ENCODE measurements at places on chromosomes 2 and 18.
A peak's percentile ranks its signal among the peaks of the same experiment; 100 is the strongest.

DNA sequence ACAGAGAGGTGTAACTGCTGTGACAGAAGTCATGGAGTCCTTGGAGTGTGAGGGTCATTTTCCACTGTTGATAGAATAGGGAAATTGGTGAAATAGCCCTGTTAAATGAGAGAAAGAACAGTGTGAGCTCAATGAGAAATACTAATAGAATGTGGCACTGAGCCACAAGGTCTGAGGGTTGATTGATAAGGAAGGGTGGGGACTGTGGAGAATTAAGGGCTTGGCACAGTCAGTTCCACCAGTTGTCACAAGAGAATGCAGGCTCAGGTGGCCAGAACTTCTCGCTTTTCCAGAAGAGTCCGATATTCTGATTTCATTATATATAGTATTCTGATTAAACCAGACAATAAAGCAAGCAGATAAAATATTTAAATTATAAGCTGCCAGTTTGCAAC lies 9.1 kb upstream of the IL1RN start:
- DNase-seq: no peak

- DNase-seq: no peak
Observed at GRCh38 chr18:73908323-73908722, 239.3 kb downstream of the FBXO15 start.

- DNase-seq: no peak
Observed at GRCh38 chr18:35267809-35268208, 22.2 kb downstream of the ZSCAN30 start.

DNA sequence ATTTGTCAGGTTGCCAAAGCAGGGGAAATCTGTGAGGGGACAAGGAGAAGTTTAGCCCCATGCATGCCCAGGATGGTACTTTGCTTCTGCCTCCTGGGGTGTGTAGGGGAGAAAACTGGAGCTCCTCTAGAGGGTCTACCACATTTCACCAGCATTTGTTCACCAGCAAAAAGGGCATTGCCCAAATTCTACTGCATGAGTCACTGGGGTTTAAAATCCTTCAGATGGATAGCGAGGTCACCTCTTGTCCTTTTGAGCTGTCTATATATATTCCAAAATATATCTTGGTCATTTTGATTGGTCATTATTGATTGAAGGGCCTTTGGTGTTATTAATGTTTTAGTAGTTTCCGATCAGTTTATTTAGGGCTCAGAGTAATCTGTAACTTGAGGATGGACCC lies 18.7 kb downstream of the FHOD3 start:
- no peak for DNase-seq

GRCh38 chr18:31983020-31983419 lies 35.6 kb upstream of the RNF125 start:
- DNase-seq: no peak

DNA sequence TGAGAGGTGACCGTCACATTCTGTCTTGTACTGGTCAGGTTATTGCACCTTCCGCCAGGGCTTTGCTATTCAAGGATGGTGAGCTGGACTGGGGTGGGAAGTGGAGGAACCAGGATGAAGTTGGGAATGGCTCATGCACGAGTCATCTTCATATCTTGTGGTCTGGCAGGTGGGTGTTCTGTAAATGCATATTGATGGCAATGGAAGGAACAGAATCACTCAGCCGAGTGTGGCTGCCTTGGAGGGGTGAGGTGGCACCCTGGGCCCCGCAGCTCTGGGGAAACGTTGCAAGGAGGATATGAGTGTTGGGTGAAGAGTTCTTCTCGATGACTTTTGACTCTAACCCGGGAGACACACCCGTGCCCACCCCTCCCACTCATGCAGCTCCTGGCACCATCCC lies 1.2 kb downstream of the NEU2 start:
- no peak for DNase-seq

DNA sequence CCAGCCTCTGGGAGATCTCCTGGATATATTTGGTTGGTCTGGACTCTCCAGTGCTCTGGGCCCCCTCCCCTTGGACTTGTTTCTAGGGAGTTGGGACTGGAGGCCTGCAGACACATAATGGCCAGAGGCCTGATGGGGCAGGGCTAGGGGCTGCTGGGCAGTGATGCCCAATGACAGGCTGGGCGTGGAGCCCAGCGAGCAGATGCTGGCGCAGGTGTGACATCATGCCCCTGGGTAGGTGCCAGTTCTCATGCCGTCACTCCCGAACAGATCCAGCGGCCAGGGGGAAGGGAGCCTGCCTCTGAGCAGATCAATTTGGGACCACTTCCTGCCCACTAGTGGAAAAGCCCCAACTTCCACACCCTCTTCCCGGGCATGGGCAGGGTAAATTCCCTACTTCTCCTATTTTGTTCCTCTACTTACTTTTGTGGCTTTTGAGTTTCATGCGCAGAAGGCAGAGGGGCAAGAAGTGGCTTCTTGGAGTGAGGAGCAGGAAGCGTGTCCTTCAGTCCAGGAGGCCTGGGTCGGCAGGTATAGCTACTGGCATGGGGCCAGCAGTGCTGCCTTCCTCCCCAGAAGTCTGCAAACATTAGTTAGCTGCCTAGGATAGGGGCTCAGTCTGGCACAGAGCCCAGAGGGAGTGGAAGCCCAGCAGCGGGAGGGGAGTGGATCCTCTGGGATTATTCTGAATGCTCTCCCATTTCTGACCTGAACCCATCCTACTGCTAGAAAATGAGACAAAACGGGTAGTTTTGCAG lies 6.1 kb downstream of the MPV17 start:
- DNase-seq: no peak

DNA sequence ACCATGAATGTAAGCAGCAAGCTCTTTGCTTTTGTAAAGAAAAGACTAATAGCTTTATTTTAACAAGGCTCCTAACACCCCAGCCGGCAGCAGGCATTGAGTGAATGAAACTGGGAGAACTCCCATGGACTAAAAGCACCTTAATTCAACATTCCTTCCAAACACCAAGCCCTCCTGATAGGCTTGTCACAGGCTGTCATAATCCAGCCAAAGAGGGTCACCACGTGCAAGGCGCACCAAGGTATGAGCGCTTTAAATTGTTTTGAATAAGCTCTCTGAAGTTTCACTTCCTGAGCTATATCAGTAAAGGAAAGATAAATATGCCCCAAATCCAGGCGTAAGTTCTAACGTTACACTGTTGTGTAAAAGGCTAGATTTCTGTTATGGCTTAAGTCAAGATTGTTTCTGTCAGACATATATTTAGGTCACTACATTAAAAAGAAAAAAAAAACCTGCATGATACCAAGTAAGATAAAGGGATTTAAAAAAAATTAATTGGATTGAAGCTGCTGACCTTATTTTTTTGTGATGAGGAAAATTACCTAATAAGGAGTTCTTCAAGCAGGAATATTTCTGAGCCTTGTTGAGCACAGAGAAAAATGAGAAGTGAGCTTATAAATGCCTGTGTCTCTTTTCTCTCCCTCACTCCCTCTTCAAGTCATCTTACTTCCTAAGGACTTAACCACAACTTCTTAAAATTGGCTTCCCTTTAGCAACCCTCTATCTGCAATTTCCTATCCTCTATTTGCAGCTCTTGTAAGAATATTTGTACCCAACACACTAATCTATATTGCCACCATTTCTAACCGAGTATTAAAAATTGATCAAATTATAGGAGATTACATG lies 136.1 kb upstream of the NRP2 start:
- DNase-seq: no peak

GRCh38 chr2:10792660-10793400 lies 19.8 kb downstream of the PDIA6 start:
- no peak for DNase-seq

GRCh38 chr2:102253140-102253752 lies 58.1 kb upstream of the IL1RL1 start:
- DNase-seq: no peak

- no peak for DNase-seq
Observed at GRCh38 chr2:7020059-7020458, 102.8 kb downstream of the RNF144A start.

GRCh38 chr18:2970772-2971659 lies 41.9 kb downstream of the LPIN2 start:
- DNase-seq: no peak

DNA sequence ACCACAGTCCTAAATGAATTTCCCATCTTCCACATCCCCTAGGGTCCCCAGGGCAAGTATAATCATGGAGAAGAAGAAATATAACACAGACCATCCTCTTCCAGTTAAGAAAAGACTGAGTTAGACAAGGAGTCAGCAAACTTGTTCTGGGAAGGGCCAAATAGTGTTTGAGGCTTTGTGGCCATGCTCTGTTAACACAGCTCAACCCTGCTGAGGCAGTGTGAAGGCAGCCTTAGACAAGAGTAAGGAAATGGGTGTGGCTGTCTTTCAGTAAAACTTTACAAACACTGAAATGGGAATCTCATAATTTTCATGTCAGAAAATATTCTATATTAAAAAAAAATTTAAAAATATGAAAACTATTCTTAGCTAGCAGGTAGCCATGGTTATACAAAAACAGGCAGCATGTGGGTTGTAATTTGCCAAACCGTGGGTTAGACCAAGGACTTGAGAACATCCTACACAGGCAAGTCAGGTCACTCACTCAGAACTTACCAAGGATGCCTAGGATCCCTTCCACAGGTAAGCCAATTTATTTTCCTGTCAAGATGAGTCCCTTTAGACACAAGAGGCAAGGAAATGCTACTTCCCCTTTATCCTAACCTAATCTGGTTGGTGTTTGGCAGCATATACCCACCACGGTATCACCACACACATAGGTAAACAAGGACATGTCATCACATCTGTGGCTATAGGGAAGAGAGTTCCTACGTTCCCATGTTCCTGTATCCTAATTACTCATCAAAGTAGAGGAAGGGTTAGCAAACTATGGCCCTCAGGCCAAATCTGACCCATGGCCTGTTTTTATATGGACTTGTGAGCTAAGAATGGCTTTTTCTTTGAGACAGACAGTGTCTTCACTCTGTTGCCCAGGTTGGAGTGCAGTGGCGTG lies 31.9 kb downstream of the C2orf74 start:
- DNase-seq: no peak

- peak; percentile 4 for DNase-seq
Observed at GRCh38 chr2:128448331-128449225, 129.9 kb upstream of the HS6ST1 start.

DNA sequence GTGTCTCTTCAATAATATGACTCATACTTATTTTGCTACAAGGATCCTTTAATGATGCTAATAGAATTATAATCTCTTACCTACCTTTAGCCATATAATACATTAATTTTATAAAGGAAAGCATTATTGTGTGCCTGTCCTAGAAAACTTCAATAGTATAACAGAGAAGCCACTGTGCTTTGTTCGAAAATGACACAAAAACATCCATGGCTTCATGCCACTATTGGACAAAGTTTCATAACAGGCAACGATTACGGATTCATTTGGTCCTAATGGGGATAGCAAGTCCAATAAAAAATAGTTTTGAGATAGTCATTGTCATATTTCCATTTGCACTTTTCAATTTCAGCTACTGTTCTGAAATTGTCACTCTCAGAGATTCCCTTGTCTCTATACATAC lies 52.5 kb upstream of the CCDC150 start:
- DNase-seq: no peak

DNA sequence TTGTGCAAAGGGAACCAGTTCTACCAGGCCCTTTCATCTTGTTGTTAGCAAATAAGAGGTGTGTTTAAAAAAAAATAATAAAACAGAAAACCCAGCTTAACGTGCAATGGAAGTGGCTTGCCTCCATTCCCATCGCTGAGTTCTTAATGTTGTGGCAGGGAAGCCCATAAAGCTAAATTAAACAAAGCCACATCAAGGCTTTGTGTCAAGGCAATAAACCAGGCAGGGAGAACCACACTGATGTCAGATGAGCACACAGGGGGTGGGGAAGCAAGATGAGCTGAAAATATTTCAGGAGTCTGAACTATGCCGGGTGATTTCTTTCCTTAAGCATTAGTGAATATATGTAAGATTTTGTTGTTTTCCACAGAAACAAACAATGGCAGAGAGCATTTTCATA lies 73.5 kb downstream of the PHLPP1 start:
- no peak for DNase-seq

- DNase-seq: peak; percentile 13
Observed at GRCh38 chr2:239946864-239947728, 78.0 kb downstream of the NDUFA10 start.

DNA sequence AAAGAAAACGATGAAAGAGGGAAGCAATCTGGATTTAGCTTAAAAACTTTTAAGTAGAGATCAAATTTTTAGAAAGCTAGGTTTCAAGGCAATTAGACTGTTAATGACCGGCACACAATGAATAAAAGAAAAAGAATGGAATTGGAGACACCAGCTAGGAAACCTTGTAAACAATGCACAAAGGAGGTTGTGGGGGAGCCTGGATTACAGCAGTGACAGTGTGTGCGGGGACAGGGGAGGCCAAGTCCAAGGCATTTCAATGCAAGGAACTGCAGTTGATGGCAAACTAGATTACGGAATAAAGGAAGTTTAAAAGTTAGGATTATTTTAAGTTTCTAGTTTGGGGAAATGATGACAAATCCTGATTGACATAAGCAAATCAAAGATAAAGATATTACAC lies 74.5 kb downstream of the DTNB start:
- DNase-seq: no peak

- DNase-seq: no peak
Observed at GRCh38 chr18:9824952-9825371, 60.8 kb upstream of the TXNDC2 start.

- no peak for DNase-seq
Observed at GRCh38 chr2:42141687-42142546, 27.2 kb upstream of the EML4 start.

GRCh38 chr2:16739778-16740581 lies 74.3 kb upstream of the CYRIA start:
- no peak for DNase-seq

GRCh38 chr2:193885419-193885818 lies 1690.7 kb upstream of the TMEFF2 start:
- no peak for DNase-seq

DNA sequence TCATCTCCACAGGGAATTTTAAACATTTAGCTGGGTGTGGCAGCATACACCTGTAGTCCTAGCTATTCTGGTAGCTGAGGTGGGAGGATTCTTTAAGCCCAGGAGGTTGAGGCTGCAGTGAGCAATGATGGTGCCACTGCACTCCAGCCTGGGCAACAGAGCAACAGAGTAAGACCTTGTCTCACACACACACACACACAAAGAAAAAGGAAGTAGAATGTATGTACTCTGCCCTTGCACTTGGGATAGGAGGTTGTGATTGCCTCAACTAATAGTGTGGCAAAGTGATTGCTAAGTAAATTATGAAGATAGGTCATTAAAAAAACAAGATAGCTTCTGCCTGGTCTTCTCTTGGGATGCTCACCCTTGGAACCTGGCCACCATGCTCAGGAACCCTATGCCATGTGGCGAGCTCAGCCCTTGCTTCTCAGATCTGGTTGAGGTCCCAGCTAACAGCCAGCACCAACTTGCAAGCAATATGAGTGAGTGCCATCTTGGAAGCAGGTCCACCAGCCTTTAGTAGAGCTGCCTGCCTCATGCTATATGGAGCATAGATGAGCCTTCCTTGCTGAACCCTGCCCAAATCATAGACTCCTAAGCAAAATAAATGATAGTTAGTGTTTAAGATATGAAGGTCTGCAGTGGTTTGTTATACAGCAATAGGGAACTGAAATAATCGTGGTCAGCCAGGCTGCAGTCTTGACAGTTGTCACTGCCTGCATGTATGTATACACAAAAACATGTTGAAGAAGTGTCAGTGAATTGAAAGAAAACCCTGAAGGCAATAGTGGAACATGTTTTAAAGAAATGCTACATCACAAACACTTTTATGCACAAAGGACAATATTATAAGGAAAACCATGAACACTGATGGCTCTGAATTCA lies 30.1 kb upstream of the PNO1 start:
- no peak for DNase-seq
